ENCODE measurements at places on chromosomes 1 and 21.

GRCh38 chr1:67988066-67988465, 62.4 kb downstream of the DIRAS3 start:
- DNase-seq = no peak

- no peak for DNase-seq
Measured at GRCh38 chr1:168396508-168396907, 115.8 kb downstream of the TBX19 start.

DNA sequence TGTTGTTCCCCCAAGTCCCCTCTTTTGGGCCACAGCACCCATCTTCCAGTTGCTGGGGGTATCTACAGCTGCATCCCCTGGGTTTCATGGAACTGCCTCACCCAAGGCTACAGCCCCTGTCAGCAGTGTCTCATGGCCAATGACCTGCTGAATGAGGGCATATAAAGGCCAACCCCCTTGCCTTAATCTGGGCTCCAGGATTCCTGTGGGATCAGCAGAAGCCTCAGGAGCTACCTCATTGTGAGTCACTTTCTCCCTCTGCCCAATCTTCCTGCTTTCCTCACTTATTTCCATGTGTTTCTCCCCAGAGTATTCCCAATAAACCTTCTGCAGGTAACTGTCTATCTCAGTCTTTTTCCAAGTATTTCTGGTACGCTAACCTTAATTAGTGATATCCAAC, 37.3 kb upstream of the SYT14 start:
- DNase-seq = no peak

GRCh38 chr1:25786887-25787759, 12.9 kb upstream of the SELENON start:
- no peak for DNase-seq

DNA sequence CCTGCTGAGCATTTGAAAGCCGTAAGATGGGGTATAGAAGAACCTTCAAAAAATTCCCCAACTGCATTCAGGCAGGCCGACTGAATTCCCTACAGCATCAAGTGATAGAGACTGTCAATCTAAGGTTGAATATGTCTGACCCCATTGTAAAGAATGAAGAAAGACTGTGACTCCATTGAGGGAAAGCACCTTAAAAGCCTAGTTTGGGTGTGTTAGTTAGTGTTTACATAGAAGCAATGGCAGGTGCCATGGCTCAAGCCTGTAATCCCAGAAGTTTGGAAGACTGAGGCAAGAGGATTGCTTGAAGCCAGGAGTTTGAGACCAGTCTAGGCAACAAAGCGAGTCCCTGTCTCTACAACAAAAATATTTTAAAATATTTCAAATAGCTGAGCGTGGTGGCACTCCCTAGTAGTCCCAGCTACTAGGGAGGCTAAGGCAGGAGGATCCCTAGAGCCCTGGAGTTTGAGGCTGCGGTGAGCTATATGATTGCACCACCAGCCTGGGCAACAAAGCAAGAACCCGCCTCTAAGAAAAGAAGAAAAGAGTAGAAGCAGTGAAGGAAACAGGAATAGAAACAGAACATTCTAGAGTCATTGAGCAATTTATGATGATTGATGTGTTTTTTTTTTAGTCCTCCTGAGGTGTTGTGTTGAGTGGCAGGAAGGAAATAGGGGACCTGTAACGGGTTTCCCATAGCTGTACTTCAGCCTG, 15.4 kb downstream of the POLR3GL start:
- no peak for DNase-seq

DNA sequence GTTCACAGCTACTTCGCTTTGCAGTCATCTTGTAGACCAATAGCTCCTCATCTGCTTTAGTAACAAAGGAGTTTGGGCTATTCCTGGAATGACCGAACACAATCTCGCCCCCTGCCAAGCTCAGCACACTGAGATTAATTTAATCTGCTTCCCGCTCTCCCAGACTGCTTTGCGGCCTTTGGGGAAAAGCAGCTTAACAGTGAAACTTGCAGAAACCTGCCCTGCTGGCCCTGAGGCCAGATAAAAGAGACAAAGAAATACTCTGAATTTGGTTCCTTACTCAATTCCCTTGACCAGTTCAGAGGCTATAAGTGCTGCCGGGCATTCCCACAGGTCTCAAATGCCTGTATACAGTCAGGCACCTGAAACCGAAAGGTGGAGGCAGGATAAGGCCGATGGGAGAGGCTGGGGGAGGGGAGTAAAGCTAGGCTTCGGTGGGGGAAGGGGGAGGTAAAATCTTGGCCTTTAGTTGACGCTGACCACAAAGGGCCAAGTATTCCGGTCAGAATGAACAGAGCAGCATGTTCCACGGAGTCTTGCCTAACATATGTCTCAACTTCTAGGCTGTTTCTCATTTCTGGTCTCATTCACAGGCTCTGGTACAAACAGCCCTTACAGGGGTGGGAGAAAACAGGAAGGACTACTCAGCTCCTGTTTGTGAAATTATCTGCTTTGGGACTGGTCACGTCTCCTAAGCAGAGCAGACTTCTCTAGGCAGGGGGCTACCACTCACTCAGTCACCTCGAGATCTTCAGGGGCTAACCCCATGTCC, 17.7 kb upstream of the A3GALT2 start:
- DNase-seq = peak; percentile 70

- no peak for DNase-seq
Measured at GRCh38 chr1:235657747-235658526, 8.4 kb upstream of the GNG4 start.

DNA sequence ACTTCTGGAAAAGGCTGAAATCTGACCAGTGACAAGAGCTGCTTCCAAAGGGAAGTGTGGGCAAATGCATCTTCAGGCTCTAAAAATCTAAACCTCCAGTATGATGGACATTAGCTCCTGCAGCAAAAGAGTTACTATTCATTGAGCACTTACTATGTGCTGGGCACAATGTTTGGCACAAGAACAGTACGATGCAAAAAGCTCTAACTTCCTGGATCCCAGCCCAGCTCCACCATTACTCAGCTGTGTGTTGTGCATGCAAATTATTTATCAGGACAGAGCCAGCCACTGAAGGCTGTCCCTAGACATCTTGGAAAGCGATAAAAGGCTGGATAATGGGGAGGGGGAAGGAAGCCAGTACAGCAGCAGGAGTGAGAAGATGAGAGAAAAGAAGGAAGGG, 143.5 kb downstream of the ELAVL4 start:
- no peak for DNase-seq

DNA sequence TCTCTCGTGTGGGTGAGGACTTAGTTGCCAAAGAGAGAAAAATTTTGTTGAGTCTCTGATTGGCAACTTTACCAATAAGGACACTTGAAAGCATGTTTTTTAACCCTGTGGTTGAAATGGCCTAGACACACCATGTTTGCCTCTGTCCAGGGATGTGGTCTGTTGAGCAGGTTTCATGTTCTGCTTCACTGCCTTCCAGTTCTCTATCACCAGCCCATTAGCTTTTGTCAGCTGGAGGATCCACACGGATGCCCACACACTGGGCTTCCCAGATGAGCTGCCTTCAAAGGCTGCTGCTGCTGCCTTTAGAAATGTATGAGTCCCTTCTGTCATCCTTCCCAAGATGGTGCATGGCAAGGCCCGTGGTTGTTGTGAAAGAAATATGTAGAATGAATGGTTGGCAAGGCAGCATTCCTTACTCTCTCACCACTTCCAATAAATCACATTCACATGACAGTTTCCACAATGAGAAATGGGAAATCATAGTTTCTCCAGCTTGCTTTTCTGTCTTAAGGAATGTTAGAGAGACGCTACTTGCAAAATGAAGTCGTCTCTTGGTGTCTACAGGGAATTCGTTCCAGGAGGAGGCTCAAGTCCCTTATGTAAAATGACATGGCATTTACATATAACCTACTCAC, 108.2 kb upstream of the SLC35F3 start:
- no peak for DNase-seq

DNA sequence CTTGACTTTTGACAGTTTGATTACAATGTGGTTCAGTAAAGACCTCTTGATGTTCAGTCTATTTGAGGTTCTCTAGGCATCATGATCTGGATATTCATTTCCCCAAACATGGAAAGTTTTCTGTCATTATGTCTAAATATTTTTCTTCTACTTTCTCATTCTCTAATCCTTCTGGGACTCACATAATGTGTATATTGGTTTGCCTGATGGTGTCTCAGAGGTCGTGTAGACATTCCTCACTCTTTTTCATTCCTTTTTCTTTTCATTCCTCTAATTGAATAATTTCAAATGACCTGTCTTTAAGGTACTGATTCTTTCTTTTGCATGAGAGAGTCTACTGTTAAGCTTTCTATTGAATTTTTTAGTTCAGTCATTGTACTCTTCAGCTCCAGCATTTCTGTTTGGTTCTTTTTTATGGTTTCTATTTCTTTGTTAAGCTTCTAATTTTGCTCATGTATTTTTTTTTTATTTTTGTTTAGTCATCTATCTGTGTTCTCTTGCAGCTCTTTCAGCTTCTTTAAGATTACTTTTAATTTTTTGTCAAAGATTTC, 158.4 kb downstream of the GDAP2 start:
- no peak for DNase-seq

- DNase-seq = no peak
Measured at GRCh38 chr1:43874716-43875115, 58.9 kb upstream of the ARTN start.

DNA sequence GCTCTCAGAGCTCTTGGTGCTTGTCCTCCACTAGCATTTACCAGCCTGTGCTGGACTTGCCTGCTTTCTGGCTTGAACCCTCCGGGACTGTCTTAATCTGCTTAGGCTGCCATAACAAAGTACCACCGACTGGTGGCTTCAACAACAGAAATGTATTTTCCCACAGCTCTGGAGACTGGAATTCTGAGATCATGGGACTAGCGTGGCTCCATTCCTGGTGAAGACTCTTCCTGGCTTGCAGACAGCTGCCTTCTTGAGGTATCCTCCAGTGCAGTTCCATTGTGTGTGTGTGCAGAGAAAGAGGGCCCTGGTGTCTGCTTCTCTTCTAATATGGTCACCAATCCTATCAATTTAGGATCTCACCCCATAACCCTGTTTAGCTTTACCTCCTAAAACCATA, 22.0 kb upstream of the RCAN1 start:
- DNase-seq = no peak

- DNase-seq = no peak
Measured at GRCh38 chr1:44276901-44277300, 63.6 kb downstream of the DMAP1 start.

GRCh38 chr1:18109756-18110597, 2.4 kb downstream of the IGSF21 start:
- peak; percentile 64 for DNase-seq

DNA sequence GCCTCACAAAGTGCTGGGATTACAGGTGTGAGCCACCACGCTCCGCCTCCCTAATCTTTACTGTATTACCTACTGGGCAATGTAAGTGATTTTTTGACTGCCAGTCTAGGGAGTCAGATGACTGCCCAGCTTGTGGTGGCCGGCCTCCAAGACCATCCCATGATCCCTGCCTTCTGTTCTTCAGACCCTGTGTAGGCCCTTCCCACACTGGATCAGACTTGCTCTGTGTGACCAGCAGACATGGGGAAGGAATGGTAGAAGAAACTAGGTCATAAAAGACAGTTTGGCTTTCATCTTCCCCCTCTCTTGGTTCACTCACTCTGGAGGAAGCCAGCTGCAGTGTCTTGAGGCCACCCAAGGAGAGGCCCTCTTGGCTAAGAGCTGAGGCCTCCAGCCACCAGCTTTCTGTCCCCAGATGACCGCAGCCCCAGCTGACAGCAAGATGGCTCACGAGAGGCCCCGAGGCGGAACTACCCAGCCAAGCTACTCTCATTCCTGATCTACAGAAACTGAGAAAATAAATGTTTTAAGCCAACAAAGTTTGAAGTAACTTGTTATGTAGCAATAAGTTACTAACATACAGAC, 14.5 kb upstream of the CBR3 start:
- DNase-seq = no peak

GRCh38 chr1:42105025-42105424, 48.2 kb upstream of the GUCA2B start:
- DNase-seq = no peak

DNA sequence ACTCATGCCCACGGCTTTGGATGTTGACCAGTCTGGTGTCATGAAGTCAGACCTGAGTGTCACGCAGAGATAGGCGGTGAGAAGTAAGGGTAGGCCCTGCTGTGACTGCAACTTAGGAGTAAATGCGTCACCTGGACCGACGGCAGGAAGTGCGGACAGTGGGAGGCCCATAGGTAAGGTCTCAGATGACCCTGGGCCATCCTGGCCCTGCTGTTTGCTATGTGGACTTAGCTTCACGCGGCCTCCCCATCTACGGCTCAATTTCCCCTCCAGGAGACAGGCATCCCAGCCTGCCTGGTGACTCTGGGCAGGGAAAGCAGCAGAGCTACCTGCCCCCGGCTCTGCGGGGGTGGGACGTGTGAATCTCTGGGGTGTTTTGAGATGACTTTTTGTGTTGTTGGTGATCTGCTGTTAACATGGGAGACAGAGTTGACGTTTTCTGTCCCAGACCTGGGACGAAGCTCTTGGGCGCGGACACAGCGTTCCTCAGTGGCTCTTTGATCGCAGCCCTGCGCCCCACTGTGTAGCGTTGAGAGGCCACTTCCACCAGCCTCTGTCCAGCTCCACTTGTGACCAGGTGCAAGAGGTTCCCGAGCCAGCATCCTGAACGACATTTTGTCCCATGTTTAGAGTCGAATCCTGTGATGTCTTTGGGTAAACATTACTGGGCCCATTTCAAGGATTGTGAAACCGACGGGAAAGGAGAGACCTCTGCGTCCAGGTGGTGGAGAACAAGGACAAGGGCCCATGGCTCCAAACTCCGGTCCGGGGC, 39.9 kb downstream of the CRYAA start:
- peak; percentile 12 for DNase-seq

GRCh38 chr1:227947676-227948492, at the start of gene WNT9A:
Gene WNT9A (minus strand): TSS chr1:227947932. CDS start chr1:227947887, 45 bp downstream.
- DNase-seq = peak; percentile 95

DNA sequence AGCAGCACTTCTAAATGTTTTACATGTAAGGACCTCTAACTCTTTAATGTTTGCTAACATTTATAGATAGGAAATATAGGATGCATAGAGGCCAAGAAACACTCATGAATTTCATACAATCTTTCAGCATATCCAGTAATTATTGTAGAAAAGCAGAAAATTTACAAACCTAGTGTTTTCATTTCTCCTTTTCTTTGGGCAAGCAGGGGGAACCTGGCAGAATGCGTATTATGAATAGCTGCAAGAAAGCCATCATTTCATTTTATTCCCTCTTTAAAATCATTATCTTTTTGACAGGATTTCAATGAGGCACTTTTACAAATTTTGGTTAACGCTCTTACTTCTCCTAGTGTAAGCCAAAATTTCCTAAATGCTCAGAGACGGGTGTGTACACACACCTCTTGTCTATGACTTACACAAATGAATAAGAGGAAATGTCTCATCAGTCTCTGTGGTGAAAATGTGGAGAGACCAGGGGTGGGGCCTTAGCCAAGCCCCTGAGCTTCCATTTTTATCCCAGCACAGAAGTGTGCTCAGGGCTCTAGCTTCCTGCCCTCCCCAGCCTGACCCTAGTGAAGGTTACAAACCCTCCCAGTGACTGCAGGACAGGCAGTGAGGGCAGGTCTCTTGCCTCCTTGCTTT, 91.6 kb downstream of the LRRC8C start:
- no peak for DNase-seq
